ENCODE measurements at places on chromosomes 1 and 21. TPM values are rescaled to one million over a fixed set of nuclear protein-coding genes. Genes with fewer than 3 reads are reported as not detected.

Gene C1orf116
- 0.63 TPM for total RNA-seq

Gene HSF2BP
- 0.42 TPM for total RNA-seq

Gene CLCA1
- not detected for total RNA-seq

Gene PRELP
- not detected for total RNA-seq

Gene C1orf21
- total RNA-seq = 1.7 TPM

Gene MPZ
- 1.0 TPM for total RNA-seq

Gene NBPF4
- not detected for total RNA-seq

Gene SPATA21
- 0.10 TPM for total RNA-seq

Gene MAP3K7CL
- total RNA-seq = 119 TPM

Gene IVL
- total RNA-seq = not detected

Gene SUSD4
- total RNA-seq = 7.7 TPM

Gene FCRL2
- 4.0 TPM for total RNA-seq

Gene PLA2G2F
- not detected for total RNA-seq

Gene CYP4A22
- total RNA-seq = not detected

Gene KCNN3
- total RNA-seq = 0.21 TPM

Gene ANKRD34A
- 0.42 TPM for total RNA-seq

Gene MCOLN2
- 14.1 TPM for total RNA-seq

Gene MFSD2A
- 8.4 TPM for total RNA-seq

Gene PCP4
- not detected for total RNA-seq

Gene SH2D1B
- 14.0 TPM for total RNA-seq

Gene RHCE
- total RNA-seq = not detected

Gene PODN
- 0.63 TPM for total RNA-seq

Gene ZFP69
- total RNA-seq = 1.0 TPM

Gene TNFSF4
- 14.3 TPM for total RNA-seq

Gene CASQ1
- total RNA-seq = not detected

Data from mononuclear cell (primary cell).